ENCODE measurements at places on chromosomes 12 and 14. TPM values are rescaled to one million over a fixed set of nuclear protein-coding genes. Genes with fewer than 3 reads are reported as not detected.

DNA sequence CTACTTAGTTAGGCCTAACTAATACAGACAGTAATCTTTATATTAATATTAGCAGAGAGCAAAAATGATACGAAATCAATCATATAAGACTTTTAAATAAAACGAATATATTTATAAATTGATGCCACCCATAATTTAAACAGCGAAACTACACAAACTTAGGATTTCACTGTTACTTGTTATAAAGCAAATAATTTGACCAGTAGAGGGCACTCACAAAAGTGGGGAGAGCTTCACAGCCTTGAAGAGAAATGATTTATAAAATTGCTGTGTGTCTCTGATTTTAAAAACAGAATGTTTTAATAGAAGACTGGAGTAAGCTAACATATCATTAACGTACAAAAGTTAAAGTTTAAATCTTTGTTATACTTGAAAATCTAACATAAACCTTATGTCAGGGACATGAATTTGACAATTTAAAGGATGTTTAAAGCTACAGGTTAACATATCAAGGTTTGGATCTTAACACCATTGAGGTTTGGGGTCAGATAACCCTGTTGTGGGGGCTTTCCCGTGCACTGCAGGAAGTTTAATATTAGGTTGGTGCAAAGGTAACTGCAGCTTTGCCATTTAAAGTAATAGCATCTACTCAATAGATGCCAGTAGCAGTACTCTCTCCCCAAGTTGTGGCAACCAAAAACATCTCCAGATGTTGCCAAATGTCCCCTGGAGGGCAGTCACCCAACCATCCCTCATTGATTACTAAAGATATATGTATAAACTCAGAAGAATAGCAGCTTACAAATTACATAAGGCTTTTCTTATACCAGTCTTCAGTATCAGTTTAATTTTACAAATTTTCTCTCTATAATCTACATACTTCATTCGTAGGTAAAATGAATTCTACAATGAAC is 9.3 kb downstream of the KRAS start:
- DNase-seq: peak; percentile 41

- DNase-seq: no peak
Observed at GRCh38 chr14:37246427-37246829, 48.7 kb downstream of the MIPOL1 start.

DNA sequence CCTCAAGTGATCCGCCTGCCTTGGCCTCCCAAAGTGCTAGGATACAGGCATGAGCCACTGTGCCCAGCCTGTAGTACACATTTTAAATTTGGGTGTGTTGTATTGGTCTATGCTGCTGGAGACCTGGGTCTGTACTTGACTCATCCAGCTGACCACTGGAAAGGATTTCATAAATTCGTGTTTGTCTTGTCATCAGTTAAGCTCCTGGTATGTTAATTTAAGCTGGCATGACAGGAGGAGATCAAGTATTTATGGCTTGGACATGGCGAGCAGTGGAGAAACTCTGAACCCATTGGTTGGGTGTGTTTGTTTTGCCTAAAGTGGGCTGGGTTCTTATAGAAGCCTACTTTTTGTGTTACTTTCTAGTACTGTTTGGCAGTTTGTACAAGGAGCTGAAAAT is 24.2 kb downstream of the YY1 start:
- no peak for DNase-seq

GRCh38 chr12:119157978-119158377 is 20.8 kb upstream of the HSPB8 start:
- no peak for DNase-seq

The OR6C74 gene
- total RNA-seq: not detected

GRCh38 chr12:12456637-12457036 is 99.8 kb downstream of the BORCS5 start:
- no peak for DNase-seq

GRCh38 chr12:25051171-25051570 is 102.3 kb upstream of the BCAT1 start:
- DNase-seq: no peak
